NCI-H345 (cell line): ENCODE measurements at places on chromosomes 16 and 17.

DNA sequence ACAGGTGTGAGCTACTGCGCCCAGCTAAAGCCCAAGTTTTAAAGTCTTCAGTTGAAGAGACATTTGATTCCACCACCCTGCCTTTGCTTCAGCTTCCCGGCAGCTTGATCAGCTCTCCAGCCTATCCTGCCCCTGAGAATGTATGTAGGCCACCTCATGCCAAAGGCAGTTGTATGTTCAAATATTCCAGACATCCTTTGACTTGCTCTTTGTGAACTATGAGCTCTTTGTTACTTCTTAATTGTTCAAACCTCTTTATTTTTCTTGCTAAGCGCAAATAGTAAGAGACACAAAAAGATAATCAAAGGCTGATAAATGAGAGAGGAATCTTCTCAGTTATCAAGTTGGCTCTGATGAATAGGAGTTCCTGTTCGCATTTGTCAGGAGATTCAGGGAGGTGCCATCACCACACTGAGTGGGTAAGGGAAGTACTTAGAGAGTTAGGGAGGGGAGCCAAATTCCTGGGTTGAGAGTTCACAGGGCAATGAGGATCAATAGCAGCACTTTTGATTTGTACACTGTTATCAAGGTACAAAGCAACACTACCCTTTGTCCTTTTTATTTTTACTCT is 32.0 kb upstream of the SUPT4H1 start:
- no peak for DNase-seq

DNA sequence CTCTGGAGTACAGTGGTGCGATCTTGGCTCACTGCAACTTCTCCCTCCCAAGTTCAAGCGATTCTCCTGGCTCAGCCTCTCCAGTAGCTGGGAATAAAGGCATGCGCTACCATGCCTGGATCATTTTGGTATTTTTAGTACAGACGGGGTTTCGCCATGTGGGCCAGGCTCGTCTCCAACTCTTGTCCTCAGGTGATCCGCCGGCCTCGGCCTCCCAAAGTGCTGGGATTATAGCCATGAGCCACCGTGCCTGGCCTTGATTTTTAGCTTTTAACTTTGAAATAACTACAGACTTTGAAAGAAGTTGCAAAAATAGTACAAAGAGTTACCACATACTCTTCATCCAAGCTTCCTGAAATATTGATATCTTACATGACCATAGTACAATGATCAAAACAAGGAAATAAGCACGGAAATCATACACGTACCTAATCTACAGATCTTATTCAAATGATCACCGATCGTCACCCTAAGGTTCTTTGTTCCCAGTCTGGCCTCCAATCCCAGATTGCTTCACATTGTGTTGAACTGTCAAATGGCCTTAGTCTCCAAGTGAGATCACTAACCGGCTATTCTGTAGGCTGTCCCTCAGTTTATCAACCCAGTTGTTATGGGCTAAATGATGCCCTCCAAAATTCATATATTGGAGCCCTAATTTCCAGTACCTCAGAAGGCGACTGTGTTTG is 18.4 kb downstream of the NPIPA1 start:
- no peak for DNase-seq

GRCh38 chr16:15765880-15766279 is 90.9 kb downstream of the MYH11 start:
- peak; percentile 61 for DNase-seq

GRCh38 chr17:79223471-79223870 is 148.8 kb downstream of the ENGASE start:
- DNase-seq = no peak

DNA sequence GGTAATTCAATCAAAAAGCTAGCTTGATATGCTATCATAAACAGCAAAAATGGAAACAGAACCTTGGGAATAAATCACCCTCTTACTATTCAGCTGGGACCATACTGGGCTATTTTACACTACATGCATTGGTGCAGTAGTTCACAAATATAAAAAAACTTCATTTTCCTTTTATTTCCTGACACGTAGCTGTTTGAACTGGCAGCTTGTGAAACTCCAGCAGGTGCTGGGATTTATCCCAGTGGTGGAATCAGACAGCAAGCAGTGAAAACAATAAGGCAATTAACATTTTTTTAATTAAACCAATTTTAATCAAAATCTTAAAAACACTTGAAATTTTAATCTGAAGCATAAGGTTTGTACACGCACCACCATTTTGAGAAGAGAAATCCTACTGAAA is 240.4 kb upstream of the IRX5 start:
- DNase-seq = no peak
